ENCODE measurements at places on chromosomes 3 and 15.

DNA sequence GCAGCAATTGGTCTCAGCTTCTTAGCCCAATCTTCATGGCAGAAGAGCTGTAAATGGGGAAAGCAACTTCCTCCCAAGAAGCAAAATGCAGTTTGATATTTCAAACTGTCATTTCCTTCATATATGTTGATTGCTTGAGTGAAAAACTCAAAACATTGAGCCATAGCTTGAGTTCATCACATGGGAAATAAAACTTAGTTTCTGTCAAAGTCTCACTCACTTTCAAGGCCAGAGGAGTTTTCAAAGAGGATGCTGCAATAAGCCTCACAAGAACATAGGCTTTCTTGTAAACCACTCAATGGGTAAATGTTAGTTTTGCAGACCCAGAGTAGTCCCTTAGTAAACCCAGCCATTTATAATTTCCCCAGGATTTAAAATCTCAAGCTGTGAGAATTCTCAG, 29.1 kb upstream of the SUCLG2 start:
- DNase-seq = no peak

DNA sequence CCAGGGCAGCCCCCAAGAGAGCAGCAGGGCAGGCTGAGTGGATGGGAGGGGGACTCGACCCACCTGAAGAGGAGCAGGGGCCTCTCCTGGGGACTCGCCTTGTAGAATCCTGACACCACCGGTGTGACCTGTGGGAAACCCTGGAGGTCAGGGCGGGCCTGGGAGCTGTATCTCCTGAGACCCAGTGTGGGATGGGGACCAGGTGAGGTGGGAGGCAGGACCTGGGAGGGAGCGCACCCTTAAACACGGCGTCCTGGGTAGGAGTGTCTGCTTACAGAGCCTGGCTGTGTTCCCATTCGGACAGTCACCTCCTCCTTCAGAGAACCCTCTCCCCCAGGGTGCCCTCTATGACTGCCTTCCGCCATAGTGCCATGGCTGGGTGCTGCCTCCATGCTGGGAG, 27.1 kb downstream of the C15orf39 start:
- DNase-seq = no peak

- no peak for DNase-seq
These were observed 322.4 kb upstream of the TRIM42 start for GRCh38 chr3:140355481-140355880.

DNA sequence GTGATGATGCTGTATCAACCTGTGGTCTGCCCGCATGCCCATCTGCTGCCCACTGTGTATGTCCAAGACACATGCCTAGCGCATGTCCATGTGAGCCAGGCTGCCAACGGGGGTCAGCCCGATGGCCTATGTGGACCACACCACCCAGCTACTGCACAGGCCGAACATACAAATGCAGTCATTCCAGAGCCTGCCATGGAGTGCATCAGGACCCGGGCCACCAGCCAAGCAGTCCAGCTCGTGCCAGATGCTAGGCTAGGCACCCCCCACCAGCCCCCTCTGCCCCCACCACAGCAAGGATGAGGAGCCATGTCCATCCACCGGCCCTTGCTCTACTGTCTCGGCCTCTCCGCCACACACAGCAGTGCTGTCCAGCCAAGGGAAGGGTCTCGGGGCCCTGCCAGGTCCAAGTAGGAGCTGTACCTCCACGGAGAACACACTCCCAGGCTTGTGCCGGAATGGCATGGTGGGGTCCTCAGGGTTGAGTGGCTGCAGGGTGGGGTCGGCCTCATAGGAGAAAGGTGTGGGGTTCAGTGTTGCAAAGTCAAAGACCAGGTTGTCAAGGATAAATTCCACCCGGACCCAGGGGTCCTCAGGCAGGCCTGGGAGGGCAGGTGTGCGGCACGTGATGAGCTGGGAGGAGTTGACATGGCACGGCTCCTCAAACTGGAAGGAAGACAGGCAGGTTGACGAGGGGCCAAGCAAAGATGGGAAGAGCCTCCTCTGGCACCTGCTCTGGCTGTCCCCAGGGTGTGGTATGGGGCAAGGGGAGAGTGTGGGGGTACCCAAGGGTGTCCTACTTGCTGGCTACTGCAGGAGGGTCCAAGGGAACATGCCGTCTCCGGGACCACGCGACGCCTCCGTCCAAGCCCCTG, 15.3 kb downstream of the PLXNB1 start:
- DNase-seq = no peak

DNA sequence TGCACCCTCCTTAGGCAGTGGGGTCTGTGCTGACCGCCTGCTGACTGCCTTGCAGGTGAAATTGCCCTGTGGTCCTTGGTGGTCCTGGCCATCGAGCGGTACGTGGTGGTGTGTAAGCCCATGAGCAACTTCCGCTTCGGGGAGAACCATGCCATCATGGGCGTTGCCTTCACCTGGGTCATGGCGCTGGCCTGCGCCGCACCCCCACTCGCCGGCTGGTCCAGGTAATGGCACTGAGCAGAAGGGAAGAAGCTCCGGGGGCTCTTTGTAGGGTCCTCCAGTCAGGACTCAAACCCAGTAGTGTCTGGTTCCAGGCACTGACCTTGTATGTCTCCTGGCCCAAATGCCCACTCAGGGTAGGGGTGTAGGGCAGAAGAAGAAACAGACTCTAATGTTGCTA, 2.4 kb downstream of the RHO start:
- no peak for DNase-seq

DNA sequence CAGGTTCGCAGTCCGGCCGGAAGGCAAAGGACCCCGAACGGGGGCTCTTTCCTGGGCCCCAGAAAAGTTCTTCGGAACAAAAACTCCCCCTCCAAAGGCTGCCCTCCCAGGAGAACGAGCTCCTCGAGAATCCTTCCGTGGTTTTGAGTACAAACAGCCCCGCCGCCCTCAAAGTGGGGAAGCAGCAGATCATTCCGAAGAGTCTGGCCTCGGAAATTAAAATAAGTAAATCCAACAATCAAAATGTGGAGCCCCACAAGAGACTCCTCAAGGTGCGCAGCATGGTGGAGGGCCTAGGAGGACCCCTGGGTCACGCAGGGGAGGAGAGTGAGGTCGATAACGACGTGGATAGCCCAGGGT, 1.3 kb downstream of the ARHGEF26 start:
- DNase-seq = no peak

GRCh38 chr15:69154684-69155083, 5.8 kb upstream of the GLCE start:
- no peak for DNase-seq

DNA sequence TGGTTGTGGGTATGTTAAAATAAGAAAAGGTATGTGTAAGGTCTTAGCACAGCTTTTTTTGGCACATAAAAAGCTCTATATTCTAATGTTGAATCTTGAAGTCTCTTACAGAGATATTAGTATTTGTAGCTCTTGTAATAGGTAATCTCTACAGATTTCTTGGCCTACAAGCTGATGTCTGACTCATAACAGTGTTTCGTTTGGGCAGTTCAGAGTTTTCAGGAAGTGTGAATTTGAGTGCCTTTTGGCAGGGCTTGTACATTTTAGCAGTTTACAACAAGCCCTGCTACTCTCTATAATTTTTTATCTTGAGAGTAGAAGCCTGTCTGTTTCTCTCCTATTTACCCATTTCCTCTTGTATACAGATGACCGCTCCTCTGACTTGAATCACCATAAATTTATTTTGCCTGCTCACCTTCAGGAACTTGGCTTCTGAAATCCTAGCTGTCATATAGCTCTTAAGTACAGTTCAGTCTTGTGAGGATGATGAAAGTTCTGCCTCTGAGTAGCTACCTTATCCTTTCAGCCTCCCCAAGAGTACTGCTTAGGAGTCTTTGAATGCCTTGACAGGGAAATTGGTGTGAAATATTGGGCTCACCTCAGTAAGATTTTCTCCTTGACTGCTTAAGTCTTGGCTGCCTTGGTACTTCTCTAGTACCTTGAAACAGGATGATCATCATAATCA, 419.9 kb upstream of the RARB start:
- DNase-seq = no peak

DNA sequence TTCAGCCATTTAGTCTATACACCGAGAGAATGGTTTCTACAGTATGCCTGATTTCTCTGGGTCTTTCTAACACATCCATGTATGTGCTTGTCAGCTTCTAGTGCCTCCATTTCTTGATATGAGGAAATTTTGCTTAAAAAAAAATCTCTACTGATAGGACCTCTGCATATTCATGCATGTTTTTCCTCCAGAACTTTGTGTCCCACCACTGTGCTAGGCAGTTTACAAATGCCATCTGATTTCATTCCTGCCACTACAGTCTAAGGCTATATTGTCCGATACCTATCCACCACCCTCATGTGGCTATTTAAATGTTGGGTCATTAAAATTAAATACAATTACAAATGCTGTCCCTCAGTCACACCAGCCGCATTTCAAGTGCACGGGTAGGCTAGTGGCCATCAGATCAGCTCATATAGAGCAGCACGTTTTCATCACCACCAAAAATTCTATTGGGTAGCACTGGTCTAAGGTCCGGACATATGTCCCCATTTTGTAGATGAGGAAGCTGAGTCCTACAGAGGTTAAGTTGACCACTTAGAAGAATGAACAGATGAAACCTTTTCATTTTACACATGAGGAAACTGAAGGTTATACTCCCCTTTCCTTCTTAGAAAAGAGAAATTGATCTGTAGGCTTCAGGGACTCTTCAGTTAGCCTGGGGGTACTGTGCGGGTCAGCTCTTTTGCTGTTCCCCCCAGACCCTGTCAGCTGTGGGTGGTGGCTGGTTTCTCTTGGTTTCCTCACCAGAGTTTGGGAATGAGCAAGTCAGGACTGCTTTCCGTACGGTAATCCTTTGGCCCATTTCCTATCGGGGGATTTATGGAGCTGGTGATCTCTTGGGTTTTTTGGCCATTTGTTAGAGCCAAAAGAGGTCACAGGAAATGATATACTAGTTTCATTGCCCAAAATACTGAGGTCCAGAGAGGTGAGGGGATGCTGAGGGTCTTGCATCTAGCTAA, 56.5 kb downstream of the SMAD3 start:
- no peak for DNase-seq
